Stimulated activated naive CD8-positive, alpha-beta T cell treated with anti-CD3 and anti-CD28 coated beads, Interleukin-15, amount 100 ng/mL, for 72 hours (primary cell): ENCODE measurements at places on chromosomes 16 and 17.

- no peak for DNase-seq
Observed at GRCh38 chr17:55699181-55699860, 23.3 kb downstream of the TMEM100 start.

DNA sequence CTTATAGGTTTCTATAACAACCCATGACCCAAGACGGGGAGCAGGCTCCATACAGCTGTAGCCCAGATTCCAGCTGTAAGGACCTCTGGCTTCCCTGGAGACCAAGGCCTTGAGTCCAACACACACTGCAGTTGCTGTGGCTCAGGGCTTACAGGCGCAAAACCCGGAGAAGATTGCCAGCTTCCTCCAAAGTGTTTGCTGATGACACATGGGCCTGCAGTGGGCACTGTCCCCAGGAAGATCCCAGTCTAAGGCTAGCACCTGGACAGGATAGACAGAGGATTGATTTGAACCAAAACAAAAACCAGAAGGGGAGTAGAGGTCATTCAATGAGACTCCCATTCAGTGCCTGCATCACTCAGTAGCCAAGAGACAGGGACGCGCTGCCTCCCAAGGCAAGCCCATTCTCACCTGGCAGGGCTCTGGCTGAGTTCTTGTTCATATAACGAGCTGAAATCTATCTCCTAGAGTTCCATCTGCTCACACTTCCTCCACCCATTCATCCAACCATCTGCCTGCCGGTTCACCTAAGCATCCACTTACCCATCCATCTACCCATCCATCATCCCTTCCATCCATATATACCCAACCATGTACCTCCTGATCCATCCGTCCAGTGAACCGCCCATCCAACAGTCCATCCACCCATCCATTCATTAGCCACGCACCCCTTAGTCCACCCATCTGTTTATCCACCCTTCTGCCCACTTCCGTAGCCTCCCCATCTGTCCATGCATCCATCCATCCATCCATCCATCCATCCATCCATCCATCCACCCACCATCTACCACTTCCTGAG, 10.2 kb downstream of the RAB11FIP4 start:
- DNase-seq, result no peak

DNA sequence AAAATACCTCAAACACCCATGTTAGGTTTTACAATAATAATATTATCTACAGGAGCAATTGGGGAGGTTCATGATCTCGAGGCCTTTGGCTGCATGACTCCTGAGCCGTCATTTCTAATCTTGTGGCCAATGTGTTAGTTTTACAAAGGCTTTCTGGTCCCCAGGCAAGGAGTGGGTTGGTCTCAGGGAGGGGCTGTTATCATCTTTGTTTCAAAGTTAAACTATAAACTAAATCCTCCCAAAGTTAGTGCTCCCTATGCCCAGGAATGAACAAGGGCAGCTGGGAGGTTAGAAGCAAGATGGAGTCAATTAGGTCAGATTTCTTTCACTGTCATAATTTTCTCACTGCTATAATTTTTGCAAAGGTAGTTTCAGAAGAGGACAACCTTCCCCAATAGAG, 9.1 kb upstream of the CCL5 start:
- peak; percentile 65 for DNase-seq

DNA sequence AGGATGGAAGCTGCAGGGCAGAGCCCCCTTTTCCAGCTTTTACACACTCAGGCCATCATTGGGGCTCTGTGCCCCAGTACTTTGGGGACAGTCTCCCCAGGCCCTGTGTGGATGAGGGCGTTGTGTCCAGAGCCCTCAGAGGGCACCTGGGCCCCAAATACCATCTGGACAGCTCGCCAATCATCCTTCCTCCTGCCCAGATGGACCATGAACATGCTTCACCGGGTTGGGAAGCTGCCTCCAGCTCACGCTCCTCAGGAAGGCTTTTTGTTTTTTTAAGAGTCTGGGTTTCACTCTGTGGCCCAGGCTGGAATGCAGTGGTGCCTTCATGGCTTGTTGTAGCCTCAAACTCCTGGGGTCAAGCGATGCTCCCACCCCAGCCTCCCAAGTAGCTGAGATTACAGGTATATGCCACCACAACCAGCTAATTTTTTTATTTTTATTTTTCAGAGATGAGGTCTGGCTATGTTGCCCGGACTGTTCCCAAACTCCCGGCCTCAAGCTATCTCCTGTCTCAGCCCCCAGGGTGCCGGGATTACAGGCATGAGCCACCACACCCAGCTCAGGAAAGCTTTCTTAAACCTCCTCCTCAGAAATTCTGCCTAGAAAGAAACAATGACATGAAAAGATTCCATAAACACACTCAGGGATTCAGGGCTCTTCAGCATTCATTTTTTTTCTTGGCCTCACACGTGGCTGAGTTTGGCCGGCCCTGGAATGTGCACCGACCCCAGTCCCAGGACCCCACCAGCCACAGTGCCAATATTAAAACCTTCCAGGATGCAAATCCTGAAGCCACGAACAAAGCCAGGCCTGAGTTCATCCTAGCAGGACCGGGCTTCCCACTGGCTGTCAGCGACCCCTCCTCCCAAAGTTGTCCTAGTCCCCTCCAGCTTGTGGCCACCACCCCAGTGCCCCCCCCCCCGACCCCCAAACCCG, 27.4 kb upstream of the ZNF423 start:
- DNase-seq, result no peak

DNA sequence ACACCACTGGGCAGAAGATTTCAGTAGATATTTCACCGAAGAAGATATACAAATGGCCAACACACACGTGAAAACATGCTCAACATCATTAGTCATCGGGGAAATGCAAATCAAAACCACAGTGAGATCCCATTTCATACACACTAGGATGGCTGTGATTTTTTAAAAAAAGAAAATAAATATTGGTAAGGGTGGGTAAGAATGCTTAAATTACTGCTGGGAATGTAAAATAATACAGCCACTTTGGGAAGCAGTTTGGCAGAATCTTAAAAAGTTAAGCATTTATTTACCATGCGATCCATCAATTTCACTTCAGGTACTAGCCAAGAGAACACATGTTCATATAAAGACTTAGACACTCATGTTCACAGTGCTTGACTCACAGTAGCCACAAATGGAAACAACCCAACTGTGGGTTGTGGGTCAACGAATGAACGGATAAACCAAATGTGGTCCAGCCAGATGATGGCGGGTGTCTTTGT, 6.5 kb upstream of the C16orf74 start:
- no peak for DNase-seq

DNA sequence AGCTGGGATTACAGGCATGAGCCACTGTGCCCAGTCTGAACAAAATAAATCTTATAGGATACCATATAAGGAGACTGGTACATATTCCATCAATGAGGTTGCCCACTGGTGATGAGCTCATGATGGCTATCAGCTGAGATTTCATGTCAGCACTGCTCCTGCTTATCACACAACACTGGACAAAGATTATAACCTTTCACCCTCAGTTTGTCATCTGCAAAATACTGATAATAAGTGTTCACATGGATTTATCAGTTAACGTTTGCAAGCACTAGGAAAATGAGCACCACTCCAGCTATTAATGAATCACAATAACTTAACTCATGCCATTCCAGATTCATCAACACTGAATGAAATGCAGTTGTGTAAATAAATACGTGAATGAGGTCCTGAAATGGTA, 83.7 kb downstream of the SSH2 start:
- DNase-seq, result no peak

- no peak for DNase-seq
Observed at GRCh38 chr17:76170114-76170513, 29.1 kb upstream of the FOXJ1 start.

DNA sequence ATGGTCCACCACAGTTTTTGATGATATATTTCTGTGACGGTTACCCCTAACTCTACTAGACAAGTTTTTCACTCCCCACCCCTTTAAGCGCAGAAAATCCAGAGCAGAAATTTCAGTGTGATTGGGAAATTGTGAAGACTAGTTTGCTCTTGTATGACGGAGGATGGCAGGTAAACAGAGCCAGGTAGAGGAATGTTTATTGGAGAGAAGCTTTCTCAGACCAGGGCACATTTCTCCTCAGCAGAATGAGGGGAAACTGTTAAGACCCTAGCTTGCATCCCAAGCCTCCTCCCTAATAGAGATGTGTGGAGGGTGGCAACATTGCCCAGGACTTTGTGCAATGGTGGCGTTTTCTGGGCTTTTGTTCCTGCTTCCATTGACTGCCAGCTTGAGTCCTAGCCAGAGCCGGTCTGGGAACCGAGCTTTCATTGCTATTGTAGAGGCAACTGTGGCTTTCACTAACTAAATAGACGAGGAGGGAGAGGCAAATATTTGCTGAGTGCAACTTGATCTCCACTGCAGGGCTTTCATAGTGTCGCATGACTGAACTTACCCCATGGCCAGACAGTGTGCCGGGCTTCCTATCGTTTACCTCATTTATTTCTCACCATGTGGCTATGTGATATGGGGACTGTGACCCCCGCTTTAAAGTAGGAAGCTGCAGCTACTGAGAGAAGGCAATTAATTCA, 159.6 kb upstream of the MPHOSPH6 start:
- DNase-seq, result no peak

DNA sequence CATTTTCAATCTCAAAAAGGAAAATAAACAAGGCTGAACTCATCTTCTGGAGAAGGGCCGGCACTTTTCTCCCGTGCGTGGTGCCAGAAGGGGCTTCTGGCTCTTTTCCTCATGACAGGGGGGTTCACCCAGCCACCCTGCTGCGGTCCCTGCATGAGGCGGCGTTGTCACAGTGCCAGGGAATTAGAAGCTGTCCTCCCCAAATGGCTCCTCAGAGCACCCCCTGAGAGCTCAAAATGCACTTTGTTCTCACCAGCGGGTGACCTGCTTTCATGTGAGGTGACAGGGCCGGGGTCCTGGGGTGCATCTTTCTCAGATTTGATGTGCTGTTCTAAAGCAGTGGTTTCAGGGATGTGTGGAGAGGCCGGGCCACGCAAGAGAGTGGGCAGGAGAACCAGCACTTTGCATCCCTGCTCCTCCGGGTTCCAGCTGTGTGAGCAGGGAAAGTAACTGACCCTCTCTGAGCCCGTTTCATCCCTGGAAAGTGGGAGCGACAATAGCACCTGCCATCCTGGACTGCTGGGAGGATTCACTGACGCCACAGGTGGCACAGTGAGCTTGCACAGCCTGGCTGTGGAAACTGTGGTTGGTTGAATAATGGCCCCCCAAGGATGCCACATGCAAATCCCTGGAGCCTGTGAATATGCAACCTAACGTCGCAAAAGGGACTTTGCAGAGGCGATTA, 94.0 kb downstream of the FOXL1 start:
- no peak for DNase-seq

- DNase-seq, result no peak
Observed at GRCh38 chr17:4769628-4770027, 2.1 kb upstream of the TM4SF5 start.

- DNase-seq, result no peak
Observed at GRCh38 chr17:79797492-79798298, 818 bp upstream of the CBX8 start.

- DNase-seq, result no peak
Observed at GRCh38 chr17:8710813-8711212, 33.8 kb downstream of the CCDC42 start.

DNA sequence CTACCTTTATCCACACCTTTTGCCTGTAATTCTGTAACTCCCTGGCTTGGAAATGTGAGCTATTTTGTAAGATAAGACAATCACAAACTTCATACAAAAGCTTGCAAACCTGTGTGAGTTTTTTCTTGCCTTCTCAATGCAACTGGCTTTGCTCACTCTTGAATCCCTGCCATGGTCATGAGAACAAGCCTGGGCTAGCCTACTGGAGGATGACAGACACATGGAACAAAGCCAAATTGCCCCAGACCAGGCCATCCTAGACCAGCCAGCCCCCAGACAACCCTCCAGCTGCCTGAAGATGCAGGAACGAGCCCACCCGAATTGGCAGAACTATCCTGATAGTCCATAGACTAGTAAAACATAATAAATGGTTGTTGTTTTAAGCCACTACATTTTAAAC, 466.6 kb upstream of the ERCC4 start:
- DNase-seq, result no peak

DNA sequence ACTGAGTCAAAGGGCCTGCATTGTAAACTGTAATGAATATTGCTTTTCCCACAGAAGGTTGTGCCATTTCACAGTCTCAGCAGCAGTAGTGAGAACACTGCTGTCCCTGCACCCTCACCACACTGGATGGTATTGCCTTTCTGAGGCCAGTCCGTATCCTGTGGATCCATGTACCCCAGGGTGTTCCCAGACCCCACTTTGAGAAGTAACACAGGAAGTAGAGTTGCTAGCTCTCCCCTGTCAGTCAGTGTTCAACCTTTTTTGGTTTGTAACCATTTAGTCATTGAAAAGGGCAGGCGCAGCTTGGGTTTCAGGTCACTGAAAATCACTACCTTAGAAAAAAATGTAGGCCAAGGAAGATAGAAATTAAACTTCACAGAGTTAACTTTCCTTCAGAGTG, 37.9 kb downstream of the SLFN12L start:
- DNase-seq, result no peak

DNA sequence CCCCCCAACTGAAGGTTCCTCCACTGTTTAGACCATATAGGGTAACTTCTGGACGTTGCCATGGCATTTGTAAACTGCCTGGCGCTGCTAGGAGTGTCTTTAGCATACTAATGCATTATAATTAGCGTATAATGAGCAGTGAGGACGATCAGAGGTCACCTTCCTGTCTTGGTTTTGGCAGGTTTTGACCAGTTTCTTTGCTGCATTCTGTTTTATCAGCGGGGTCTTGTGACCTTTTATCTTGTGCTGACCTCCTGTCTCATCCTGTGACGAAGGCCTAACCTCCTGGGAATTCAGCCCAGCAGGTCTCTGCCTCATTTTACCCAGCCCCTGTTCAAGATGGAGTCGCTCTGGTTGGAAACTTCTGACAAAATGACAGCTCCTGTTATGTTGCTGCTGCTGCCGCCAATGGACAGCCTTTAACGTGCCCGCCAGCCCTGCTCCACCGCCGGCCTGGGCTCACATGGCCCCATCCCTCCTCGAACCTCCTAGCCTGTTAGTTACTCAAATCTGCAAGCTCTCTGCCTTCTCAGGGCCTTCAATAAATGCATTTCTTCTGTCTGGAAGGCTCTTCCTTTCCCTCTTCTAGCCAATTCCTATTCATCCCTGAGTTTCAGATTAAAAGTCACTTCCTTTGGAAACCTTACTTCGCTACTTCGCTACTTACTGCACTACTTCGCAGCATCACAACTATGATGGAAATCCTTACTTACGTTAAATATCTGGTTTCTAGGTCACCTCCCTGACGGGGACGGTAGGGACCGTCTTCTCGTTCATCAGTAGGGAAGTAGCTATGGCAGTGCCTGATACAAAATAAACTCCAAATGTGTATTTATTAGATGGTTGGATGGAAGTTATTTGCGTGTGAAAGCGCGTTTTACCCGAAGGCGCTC, 640 bp upstream of the NAGLU start:
- DNase-seq, result no peak
